ENCODE measurements at places on chromosomes 5 and 9.

GRCh38 chr5:148619484-148619883 lies 34.8 kb downstream of the HTR4 start:
- DNase-seq = no peak

DNA sequence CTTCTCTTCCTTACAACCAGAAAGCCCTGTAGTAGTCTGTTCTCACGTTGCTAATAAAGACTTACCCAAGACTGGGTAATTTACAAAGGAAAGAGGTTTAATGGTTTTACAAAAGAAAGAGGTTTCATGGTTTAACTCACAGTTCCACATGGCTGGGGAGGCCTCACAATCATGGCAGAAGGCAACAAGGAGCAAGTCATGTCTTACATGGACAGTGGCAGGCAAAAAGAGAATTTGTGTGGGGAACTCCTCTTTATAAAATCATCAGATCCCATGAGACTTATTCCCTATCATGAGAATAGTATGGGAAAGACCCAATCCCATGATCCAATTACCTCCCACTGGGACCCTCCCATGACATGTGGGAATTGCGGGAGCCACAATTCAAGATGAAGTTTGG lies 164.9 kb downstream of the NR3C1 start:
- DNase-seq = no peak

DNA sequence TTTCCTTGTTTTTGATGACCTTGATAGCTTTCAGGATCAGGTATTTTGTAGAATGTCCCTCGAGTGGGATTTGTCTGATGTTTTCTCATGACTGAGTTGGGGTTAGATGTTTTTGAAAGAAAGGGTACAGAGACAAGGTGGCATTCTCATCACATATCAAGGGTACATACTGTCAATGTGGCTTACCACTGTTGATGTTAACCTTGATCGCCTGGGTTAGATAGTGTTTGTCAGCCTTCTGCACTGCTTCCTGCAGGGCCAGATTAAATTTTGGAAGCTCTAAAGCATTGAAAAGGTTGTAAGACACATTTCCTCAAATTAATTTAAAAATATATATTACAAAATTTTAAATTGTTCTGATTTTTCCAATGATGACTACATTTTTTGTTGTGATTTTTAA lies 287.4 kb upstream of the ACTBL2 start:
- DNase-seq = no peak

GRCh38 chr9:133904346-133905090 lies 87.6 kb downstream of the VAV2 start:
- no peak for DNase-seq

GRCh38 chr5:523441-524222 lies 617 bp downstream of the SLC9A3 start:
- DNase-seq = peak; percentile 72

- DNase-seq = no peak
These were observed 236.1 kb downstream of the PAPPA start for GRCh38 chr9:116389541-116390302.

DNA sequence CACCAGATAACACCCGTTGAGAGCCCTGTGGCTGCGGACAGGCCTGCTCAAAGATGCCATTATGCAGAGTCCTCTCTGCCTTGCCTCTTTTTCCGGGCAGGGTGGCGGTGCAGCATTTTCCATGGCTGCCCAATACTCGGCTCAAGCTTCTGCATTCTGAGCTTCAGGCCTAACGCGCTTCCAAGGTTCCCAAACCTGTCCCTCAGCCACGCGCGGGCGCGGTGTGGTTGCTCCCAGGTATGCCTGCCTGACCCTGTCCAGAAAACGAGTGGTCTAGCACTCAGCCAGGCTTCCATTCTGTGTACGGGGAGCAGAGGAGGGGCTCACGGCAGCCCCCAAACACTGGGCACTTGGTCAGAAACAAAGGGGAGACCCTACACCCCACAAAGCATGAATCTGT lies 27.9 kb upstream of the CNOT6 start:
- DNase-seq = no peak

DNA sequence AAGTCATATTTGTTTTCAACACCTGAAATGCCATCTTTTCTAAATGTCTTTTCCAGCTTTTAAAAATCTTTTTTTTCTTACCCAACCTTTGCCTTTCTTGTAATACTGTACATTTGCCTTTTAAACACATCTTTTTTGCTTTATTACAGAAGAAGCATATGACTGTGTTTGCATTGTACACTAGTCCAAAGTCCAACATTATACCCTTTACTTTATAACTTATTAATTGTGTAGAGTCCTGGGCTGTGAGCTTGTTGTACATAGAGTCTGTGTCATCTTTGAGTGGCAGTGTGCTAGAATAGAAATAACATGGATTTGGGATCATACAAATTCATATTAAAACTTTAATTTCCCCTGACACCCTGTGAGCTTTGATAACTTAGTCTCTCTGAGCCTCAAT lies 23.7 kb downstream of the CWC27 start:
- DNase-seq = no peak

GRCh38 chr9:75051285-75051684 lies 23.2 kb upstream of the CARNMT1 start:
- DNase-seq = no peak

DNA sequence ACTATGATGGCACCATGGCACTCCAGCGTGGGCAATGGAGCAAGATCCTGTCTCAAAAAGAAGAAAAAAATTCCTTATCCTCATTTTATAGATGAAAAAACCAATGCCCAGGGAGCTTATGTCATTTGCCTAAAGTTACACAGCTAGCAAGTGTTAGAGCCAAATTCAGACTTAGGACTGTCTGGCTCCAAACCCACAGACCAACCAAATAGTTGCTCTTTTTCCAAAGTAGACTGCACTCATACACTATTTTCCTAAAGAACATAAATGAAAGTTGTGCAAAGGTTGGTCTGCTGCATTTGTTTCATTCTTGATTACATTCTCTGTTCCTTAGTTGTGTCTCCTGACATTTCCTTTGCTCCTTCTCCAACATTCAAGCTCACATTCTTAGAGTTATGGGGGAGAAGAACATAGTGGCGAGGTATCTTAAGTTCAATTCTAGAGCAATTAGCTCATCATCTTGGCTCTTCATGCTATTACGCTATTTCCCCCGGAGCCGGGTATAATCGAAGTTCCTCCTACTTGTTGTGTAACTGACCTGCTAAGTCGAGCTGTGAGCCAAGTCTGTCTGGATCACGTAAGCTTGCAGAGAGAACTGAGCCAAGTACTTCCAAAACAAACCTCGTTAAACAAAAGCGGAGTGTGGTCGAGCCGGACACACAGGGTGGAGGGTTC lies 138.3 kb downstream of the RFK start:
- DNase-seq = no peak

DNA sequence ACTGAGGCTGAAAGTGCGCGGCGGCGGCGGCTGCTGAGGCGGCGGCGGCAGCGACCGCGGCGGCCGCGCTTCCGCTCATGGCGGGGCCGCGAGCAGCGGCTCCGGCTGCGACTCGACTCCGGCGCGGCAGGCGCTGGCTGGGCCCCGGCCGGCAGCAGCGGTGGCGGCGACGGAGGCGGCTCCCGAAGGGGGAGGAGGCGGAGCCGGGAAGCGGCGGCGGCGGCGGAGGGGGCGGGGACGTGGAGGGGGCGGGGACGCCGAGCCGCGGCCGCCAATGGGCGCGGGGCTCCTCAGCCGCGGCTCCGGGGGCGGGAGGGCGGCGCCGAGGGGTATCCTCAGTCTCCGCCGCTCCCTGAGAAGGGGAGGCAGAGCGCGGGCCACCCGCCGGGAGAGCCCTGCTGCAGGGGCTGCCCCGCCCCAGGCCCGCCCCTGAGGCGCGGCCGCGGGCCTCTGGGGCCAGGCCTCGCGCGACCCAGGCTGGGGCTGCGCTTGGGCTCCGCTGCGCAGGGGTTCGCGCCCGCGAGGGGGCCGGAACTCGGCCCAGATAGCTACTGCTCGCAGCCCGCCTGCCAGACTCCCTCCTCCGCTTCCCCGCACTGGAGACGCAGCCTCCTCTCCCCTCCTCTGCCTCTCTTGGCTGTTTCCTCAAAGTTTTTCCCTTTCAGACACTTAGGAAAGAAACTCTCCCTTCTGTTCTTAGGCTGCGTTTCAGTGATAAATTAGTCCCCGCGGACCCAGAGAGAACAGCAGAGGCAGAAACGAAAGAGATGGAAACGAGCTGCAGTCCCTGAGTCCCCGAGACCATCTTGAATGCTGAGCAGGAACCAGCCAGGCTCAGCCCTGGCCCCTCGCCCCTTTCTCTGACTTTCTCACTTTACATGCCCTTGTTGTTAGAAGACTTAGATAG lies 85.0 kb upstream of the MELK start:
- peak; percentile 64 for DNase-seq

DNA sequence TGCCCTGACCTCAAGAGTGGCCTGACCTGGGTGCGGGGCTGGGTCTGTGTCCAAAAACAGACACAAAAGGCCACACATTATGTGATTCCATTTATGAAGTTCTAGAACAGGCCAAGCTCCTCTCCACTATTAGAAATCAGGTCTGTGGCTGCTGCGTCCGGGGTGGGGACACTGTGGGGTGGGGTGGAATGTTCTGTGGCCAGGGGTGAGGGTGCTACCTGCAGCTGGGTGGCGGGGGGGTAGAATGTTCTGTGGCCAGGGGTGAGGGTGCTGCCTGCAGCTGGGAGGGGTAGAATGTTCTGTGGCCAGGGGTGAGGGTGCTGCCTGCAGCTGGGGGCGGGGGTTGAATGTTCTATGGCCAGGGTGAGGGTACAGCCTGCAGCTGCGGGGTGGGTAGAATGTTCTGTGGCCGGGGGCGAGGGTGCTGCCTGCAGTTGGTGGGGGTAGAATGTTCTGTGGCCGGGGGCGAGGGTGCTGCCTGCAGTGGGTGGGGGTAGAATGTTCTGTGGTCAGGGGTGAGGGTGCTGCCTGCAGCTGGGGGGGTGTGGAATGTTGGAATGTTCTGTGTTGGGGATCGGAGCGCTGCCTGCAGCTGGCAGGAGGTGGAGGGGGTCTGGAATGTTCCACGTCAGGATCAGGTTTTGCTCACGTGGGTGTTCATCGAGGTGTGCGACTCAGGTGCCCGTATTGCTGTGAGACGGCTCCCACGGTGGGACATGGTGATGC lies 8.3 kb downstream of the LCN12 start:
- DNase-seq = no peak

DNA sequence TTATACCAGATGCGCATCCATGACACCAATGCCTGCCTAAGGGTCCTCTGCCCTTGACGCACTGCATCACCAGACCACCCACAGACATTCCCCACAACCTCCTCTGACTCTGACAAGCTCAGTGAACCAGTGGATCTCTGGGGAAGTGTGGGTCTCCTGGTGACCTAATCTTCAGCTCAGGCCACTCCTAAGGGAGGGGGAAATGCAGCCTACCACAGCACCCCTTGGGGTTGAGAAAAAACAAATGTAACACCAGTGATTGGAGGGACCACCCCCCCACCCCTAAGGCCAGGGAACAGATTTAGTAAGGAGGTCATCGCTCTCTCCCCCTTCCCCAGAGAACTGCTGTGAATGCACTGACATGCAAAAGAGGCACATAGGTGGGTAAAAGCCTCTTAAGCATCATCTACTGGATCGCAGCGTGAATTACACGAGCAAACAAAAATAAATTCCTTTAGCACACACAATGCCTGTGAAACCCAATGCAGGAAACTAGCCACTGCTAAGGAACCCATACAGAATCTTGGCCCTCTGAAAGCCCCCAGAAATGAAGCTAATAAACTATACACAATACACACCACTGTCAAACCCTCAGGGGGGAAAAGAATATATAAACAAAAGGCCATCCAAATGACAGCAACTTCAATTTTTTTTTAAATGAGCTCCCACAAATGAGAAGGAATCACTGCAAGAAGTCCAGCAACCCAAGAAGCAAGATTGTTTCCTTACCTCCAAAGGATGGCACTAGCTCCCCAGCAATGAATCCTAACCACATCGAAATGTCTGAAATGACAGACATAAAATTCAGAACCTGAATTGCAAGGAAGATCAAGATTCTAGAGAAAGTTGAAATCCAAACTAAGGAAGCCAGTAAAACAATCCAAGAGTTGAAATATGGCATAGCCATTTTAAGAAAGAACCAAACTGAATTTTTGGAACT lies 513.7 kb upstream of the PTGER4 start:
- DNase-seq = no peak

GRCh38 chr9:97794666-97795065 lies 58.4 kb upstream of the FOXE1 start:
- DNase-seq = no peak

GRCh38 chr5:145531038-145531734 lies 304.0 kb downstream of the PRELID2 start:
- DNase-seq = no peak

- no peak for DNase-seq
These were observed 116.6 kb downstream of the MUSK start for GRCh38 chr9:110785166-110785565.

GRCh38 chr9:19239955-19240354 lies 9.5 kb downstream of the DENND4C start:
- no peak for DNase-seq

DNA sequence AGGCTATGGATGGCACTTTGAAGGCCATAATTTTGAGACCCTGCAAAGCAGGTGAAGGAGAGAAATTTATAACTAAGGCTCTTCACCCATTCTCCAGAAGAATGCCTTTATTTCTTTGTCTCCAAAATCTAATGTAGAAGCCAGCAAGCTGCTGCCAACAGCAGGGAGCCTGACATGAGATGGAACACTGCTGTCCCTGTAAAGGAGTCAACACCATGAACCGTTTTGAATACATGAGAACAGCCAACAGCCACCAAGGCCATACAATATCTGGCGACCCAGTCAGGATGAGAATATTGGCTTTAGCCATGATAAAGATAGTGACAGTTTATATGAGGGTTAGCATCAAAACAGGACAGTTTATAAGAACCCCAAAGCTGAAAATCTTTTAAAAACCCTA lies 121.2 kb upstream of the LIFR start:
- no peak for DNase-seq

DNA sequence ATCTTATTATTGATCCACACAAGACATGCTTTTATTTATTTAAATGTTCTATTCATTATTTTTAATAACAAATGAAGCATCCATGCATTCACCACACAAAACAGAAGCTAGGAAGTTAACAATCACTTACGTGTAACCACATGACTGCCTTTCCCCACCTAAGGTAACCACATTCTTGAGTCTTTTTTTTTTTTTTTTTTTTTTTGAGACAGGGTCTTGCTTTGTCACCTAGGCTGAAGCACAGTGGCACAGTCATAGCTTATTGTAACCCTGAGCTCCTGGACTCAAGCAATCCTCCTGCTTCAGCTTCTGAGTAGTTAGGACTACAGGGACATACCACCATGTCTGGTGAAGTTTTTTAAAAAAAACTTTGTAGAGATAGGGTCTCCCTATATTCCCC lies 133.0 kb downstream of the DOCK2 start:
- DNase-seq = no peak

- DNase-seq = no peak
These were observed 381.6 kb upstream of the ADAMTS16 start for GRCh38 chr5:4758550-4758949.

Measured in H1 (cell line).